ENCODE measurements at places on chromosomes 13 and 19.

- DNase-seq: no peak
Measured at GRCh38 chr13:65613004-65613403, 1617.1 kb downstream of the PCDH9 start.

DNA sequence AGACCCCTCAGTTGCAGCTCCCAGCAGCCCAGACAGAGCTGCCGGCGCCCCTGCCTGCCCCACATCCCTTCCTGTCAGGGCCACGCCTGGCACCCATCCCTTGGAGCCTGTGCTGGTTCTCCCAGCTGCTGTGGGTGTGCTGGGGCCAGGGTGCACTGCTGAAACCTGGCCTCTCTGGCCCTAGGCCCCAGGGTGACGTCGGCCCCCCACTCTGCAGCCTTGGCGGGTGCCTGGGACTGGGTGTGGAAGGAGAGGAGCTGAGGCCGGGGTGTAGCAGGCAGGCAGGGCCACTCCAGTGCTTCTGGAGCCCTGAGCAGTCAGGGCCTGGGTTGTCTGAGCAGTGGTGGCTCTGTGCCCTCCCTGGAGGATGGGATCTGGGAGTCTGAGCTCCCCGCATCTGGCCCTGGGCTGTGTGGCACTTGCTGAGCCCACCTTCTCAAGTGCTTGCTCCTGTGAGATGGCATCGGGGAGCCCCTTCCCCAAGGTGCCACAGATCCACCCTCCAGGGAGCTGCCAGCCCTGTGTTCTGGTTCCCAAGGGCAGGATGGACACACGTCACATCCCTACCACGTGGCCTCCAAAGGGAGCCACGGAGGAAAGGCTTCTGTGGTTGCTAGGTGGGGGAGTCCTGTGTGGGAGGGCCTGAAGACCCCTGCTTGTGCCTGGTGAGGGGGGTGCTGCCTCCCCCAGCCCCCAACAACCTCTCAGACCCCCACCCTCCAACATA lies 5.2 kb downstream of the PLEKHJ1 start:
- DNase-seq: no peak

GRCh38 chr13:27455331-27455855 lies 5.0 kb upstream of the MTIF3 start:
- no peak for DNase-seq

DNA sequence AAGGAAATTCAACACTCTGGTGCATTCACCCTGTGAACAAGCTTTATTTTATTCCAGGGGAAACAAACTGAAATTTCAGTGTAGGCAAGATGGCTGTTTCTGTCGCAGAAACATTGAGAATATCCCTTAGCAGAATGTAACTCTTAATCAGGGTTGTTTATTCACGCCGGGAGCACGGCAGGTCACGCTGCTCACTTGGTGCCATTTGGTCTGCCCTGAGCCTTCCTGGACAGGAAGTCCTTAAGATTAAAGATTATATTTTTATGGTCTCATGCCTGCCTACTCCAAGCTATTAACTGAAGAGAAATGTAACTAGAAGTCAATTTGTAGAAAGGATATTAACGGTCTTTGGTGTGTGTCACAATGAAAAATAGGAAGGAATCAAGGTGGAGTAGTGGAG lies 185.3 kb upstream of the ARGLU1 start:
- no peak for DNase-seq

DNA sequence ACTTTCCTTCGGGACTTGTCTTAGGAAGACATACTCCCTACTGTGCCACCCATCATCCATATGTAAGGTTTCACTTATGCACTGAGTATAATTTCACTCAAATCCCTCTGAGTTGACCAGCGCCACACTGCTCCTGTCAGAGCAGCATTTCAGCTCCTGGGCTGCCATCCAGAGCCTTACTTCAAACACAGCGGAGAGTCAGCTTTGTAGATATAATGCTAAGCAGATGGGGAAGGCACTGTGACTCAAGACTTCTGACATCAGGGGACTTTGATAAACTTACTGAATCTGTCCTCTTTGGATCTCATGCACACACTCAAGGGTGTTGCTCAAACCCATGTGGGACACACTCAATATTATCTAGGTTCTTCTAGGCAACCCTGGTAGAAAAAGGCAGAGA lies 34.9 kb downstream of the DOCK9 start:
- DNase-seq: no peak

DNA sequence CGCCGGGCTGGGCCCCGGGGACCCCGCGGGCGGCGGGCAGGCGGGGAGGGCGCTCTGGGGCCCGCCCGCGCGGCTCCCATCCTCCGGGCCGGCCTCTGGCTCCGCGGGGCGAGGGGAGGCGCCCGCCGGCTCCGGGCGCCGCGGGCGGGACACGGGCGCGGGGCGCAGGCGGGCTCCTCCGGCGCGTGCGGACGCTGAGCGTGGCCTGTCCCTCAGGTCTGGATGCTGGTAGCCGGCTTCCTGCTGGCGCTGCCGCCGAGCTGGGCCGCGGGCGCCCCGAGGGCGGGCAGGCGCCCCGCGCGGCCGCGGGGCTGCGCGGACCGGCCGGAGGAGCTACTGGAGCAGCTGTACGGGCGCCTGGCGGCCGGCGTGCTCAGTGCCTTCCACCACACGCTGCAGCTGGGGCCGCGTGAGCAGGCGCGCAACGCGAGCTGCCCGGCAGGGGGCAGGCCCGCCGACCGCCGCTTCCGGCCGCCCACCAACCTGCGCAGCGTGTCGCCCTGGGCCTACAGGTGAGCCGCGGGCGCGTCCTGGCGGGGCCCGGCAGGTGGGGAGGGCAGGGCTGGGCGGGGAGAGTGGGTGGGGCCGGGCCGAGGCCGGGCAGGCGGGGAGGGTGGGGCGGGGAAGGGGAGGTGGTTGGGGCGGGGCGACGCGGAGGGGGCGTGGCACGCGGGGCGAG lies 420 bp downstream of the IL17D start:
- peak; percentile 55 for DNase-seq

GRCh38 chr19:2812414-2813234 lies 7.0 kb upstream of the ZNF554 start:
- no peak for DNase-seq

DNA sequence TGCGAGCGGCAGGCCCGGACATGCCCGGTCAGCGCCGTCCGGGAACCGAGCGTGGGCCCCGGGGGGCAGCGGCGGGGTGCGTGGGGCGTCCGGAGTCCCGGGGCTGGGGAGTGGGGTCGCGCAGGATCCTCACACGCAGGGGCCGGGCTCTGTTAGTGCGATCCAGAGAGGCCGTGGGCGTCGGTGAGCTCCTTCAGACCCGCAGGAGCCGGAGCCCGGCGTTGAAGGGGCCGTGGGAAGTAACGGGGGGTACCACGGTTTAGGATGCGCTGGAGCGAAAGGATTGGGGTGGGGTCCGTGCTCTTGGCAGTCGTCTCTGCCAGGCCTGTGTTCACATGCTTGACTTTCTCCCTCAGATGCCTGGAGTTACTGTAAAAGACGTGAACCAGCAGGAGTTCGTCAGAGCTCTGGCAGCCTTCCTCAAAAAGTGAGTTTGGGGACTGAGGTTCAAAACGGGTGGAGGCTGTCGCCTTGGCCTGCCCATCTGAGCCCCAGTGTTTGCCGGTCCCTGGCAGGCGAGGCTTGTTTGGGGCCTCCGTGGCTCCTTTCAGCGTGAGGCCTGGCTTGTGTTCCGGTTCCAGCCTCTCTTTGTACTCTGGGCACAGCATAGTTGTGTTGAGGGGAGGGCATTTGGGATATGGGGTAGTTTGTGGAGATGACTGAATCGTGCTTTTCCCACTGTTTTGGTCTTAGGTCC lies 512 bp downstream of the RPS19 start:
- DNase-seq: no peak

DNA sequence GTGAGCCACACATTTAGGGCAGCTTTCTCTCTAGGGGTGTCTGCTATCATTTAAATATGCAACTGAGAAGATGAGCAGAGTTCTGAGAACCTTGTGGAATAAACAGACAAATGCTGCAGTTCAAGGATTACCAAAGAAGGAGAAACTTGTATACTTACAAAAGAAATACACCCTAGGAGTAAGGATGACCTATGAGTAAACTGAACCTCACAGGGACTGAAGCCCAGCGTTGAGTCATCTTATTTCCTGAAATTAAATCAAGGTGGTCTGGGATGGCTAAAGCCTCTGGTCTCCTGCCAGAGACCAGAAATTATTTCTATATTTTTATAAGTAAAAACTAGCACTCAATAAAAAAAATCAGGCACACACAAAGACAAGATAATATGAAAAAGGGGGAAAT lies 40.1 kb downstream of the FAM216B start:
- DNase-seq: no peak

DNA sequence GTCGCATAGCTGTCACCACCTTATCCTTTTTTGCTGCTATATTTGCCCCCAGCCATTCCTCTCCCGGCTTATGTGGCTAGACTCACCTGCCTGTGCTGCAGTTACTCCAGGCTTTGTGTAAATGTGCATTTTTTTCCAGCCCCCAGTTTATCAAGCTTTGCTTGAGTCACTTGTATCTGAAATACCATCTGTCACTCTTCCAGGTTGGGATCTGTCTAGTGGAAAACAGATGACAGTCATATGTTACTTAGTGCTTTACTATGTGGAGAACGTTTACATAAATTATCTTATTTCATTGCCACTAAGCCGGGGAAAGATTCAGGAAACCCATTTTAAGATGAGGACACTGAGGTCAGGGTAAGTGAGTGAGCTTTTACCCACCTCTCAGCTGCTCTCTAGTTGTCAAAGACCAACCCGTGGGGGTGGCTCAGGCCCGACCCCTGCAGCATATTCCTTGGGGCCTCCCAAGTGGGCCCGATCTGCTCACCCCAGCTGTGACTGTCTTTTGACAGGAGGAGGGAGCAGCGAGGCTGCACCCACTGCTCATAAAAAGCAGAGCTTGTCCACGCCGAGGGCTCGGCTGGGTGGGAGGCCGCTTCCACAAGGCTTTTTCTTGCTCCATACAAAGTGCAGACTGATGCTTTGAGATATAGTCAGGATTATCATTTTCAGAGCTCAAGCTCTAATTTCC lies 7.2 kb downstream of the GJB2 start:
- no peak for DNase-seq

- DNase-seq: no peak
Measured at GRCh38 chr13:58729361-58729760, 1097.8 kb downstream of the PCDH17 start.

DNA sequence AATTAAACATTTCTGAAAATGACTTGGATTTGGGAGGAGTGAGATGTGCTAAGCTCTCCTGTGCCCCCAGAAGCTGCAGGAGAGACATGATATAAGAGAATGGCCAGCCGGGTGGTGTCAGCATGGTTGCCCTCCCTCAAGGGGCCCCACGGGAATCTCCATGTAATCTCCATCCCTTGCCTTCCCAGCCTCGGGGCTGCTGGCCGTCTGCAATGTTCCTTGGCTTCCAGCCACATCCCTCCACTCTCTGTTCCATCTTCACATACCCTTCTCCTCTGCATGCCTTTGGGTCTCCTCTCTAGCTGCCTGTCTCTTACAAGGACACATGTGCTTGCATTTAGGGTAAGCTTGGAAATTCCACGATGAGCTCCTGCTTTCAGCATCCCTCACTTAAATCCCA lies 172.0 kb downstream of the TSHZ3 start:
- DNase-seq: no peak

- DNase-seq: no peak
Measured at GRCh38 chr19:3396881-3397265, 30.5 kb downstream of the NFIC start.

DNA sequence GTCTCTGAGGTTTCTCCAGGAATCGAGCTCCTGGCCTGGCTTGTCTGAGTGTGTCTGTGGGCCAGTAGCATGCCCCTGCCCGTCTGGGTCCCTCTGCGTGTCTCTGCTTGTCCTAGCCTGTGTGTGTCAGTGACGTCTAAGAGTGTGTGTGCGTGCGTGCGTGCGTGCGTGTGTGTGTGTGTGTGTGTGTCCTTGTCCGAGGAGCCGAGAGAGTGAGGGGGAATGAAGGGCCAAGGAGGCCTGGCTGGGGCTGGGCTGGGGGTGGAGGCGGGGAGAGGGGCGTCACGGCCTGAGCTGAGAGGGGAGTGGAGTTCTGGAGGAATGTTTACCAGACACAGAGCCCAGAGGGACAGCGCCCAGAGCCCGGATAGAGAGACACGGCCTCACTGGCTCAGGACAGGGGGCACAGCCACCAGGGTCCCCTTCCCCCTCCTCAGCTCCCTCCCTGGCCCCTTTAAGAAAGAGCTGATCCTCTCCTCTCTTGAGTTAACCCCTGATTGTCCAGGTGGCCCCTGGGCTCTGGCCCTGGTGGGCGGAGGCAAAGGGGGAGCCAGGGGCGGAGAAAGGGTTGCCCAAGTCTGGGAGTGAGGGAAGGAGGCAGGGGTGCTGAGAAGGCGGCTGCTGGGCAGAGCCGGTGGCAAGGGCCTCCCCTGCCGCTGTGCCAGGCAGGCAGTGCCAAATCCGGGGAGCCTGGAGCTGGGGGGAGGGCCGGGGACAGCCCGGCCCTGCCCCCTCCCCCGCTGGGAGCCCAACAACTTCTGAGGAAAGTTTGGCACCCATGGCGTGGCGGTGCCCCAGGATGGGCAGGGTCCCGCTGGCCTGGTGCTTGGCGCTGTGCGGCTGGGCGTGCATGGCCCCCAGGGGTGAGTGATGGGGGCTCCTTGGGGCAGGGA lies at the start of gene AXL:
Gene AXL (plus strand): TSS at position 609 of the 893 bp plus-strand sequence. CDS start 170 bp downstream, at position 779.
- no peak for DNase-seq

- no peak for DNase-seq
Measured at GRCh38 chr13:50208826-50209335, 193.6 kb downstream of the KCNRG start.

GRCh38 chr19:43754253-43754502 lies 584 bp downstream of the SMG9 start:
- no peak for DNase-seq

GRCh38 chr13:75682326-75682725 lies 46.2 kb downstream of the LMO7 start:
- no peak for DNase-seq

GRCh38 chr13:79662882-79663281 lies 181.9 kb downstream of the NDFIP2 start:
- no peak for DNase-seq

GRCh38 chr19:16463991-16464575 lies 7.7 kb downstream of the EPS15L1 start:
- DNase-seq: no peak

DNA sequence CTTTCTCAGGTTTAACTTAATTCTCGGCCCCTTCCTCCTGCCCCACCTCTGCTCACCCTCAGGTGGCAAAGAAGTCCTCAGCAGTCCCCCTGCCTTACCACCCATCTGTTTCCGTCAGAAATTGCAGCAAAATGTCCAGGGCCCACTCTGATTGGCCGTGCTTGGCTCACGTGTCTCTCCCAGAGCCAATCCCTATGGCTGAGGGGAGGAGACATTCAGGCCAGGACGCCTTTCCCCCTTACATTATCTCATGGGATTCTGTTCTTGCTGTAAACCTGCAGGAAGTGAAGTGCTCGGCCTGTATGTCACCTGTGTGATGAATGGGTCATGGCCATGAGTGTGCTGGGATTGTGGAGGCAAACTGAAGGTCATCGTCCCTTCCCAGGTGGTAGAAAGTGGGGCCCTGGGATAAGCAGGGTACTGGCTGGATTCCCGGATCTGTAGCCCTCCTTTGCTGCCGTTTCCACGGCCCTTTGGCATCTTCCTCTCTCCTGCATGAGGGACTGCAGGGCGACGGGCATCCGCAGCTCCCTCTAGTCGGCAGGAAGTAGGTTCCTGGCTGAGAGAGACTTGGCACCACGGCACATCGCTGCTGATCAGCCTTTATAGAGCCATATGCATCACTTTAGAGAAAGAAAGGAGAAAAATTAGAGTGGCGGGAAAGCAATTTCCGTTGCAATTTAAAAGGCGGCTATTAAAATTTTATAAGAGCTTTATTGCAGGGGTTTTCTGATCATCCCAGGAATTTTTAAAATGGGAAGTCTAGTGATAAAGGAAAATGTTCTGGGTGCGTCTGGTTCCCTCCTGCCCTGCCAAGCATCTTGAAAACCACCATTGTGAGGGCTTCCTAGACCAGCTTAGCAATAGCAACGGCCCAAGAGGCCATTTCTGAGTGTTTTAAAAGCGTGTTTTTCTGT lies 118.2 kb downstream of the SIPA1L3 start:
- DNase-seq: no peak

GRCh38 chr13:51801631-51802099 lies 2.3 kb downstream of the DHRS12 start:
- DNase-seq: no peak
